ENCODE measurements at places on chromosomes 2 and 18. TPM values are rescaled to one million over a fixed set of nuclear protein-coding genes. Genes with fewer than 3 reads are reported as not detected.

Gene DPP10
- total RNA-seq: not detected

Gene ACAA2
- 144 TPM for total RNA-seq

Gene ALPI
- total RNA-seq: not detected

Gene CFAP65
- total RNA-seq: not detected

Gene GALNT13
- total RNA-seq: not detected

Gene VWA3B
- total RNA-seq: not detected

Gene EGR4
- not detected for total RNA-seq

Gene TGOLN2
- 120 TPM for total RNA-seq

Gene SLC66A2
- 37.7 TPM for total RNA-seq

Gene TMX3
- total RNA-seq: 118 TPM

Gene COX5B
- 275 TPM for total RNA-seq

Gene NDC80
- total RNA-seq: 69.6 TPM

Gene TUBA4A
- 0.45 TPM for total RNA-seq

Gene LRATD1
- not detected for total RNA-seq

Gene ERFE
- 14.9 TPM for total RNA-seq

Data from SJSA1 (cell line).